Activated T-cell treated with anti-CD3 and anti-CD28 coated beads for 1 hour (primary cell): ENCODE measurements at places on chromosomes 12 and 14.
A peak's percentile ranks its signal among the peaks of the same experiment; 100 is the strongest.

- DNase-seq, result no peak
These were observed 152.9 kb upstream of the SEL1L start for GRCh38 chr14:81686512-81686911.

DNA sequence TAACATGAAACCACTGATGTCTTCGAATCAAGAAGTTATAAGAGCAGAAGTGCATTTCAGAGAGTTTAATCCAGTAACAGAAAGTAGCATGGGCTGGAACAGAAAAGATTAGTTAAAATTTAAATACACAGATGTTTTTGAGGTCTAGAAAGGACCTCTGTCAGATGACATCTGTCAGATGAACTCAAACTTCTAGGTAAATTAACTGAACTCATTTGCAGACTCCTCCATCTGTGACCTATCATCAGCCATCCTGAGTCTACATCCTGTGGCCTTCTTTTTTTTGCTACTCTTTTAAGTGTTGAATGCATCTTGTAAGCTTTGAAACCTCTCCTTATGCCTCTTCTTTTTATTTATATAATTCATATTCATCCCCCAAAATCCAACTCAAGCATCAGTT, 53.3 kb downstream of the C2CD5 start:
- DNase-seq, result no peak

- DNase-seq, result no peak
These were observed 180.3 kb downstream of the ADGRD1 start for GRCh38 chr12:131133994-131134393.

DNA sequence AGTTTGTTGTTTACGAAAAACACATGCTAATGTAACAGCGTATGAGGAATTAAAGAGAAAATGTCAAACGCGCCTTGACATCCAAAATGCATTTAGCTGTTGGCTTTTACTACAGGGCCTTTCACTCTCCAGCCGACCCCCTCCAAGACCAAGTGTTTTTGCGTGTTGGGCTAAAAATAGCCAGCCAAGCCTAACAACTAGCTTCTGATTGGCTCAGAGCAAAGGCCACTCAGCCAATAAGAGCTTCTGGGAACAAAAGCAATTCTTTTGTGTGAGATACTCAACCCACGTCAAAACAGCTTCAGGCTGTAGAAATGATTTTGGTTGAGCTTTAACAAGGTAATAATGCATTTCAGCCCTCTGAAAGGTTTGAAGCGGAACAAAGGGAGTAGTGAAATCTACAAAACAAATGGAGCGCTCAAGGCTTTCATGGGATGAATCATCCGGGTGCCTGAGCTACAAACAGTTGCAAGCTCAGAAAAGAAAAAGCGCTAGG, 198.7 kb upstream of the DCN start:
- DNase-seq, result no peak

DNA sequence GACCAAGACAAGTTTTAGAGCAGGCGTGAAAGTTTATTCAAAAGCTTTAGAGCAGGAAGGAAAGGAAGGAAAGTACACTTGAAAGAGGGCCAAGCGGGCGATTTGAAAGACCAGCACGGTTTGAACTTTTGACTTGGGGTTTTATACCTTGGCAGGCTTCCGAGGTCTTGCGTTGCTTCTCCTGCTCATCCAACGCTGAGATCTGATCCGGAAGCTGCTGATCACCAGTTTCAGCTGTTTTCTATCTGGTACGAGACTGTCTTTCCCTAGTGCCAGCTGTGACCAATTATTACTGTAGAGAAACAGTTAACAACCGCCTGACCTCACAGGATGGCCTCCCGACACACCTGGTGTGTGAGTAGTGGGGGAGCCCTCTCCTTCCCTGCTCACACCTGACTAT, 20.6 kb upstream of the SNRPF start:
- DNase-seq, result no peak

DNA sequence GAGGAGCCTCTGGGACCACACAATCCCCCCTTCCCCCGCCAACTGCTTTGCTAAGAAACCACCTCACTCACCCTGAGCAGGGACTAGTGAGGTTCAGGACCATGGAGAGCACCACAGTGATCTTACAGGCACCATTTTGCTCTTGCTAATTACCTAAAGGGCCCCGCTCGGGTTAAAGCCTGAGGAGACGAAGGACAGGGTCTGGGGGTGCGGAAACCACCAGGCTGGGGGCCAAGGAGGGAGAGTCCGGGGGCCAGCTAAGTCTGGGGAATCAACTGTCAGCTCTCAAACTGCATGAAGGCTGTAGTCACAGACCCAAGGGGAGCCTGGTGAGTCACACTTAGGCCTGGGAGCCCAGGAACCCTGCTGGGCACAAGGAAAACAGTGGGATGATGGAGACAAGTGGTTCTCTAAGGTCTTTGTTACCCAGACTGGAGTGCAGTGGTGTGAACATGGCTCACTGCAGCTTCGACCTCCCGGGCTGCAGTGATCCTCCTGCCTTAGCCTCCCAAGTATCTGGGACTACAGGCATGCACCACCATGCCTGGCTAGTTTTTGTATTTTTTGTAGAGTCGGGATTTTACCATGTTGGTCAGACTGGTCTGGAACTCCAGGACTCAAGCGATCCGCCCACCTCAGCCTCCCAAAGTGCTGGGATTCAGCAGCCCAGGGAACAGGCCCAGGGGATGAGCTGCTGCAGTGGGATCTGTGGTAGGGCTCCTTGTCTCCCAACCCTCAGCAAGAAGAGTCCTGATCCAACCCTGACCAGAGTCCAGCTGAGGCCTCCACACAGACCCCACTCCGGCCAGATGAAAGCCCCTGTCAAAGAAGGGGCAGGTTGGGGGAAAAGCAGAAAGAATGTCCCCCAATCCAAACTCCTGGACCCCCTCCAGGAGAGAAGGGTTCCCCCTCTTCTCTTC, 98.8 kb downstream of the CALM1 start:
- peak; percentile 25 for DNase-seq

GRCh38 chr14:73851000-73851399, 631 bp upstream of the PTGR2 start:
- DNase-seq, result no peak

- no peak for DNase-seq
These were observed 175.5 kb downstream of the TMTC2 start for GRCh38 chr12:82862069-82862841.

- DNase-seq, result no peak
These were observed 230.5 kb downstream of the AKAP6 start for GRCh38 chr14:32559590-32559989.

- no peak for DNase-seq
These were observed 2.9 kb downstream of the TNFRSF1A start for GRCh38 chr12:6338955-6339354.

DNA sequence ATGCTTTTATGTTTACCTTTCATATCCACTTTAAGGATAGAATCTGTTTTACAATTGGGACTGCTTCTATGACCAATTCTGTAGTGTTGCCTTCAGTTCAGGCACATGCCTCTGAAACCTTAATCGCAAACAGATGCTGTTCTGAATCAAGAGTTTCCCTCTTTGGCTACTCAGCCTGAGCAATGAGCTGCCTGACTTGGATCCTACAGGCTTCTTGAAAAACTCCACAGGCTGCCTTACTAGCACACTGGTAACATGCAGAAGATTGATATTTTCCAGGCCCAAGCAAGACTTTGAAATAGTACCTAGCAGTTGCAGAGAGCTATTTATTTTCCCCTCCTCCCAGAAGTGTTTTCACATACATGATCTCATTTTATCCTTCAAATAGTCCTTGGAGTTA, 34.8 kb upstream of the PMCH start:
- no peak for DNase-seq

DNA sequence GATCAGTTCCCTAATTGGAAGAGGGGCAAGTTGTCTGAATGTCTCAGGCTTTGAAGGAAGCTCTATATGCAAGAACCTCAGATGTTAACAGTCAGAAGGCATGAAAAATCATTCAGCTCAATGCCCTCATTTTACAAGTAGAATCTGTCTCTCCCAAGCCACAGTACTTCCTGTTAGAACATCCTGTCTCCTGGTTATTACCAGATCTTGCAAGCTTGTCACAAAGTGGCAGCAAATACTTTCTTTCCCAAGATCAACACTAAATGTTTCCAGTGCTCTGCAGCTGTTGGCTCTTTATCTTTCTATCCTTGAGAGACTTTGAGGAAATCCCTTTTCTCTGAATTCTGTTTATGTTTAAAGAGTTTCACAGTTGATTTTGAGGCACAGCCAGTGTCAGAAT, 235.5 kb downstream of the AKAP6 start:
- DNase-seq, result no peak

GRCh38 chr12:32418903-32419519, 19.7 kb downstream of the FGD4 start:
- no peak for DNase-seq

- DNase-seq, result no peak
These were observed 390.1 kb upstream of the RGS6 start for GRCh38 chr14:71541973-71542690.
